Foreskin melanocyte (primary cell): ENCODE measurements at places on chromosomes 1 and 21.
A peak's percentile ranks its signal among the peaks of the same experiment; 100 is the strongest.

DNA sequence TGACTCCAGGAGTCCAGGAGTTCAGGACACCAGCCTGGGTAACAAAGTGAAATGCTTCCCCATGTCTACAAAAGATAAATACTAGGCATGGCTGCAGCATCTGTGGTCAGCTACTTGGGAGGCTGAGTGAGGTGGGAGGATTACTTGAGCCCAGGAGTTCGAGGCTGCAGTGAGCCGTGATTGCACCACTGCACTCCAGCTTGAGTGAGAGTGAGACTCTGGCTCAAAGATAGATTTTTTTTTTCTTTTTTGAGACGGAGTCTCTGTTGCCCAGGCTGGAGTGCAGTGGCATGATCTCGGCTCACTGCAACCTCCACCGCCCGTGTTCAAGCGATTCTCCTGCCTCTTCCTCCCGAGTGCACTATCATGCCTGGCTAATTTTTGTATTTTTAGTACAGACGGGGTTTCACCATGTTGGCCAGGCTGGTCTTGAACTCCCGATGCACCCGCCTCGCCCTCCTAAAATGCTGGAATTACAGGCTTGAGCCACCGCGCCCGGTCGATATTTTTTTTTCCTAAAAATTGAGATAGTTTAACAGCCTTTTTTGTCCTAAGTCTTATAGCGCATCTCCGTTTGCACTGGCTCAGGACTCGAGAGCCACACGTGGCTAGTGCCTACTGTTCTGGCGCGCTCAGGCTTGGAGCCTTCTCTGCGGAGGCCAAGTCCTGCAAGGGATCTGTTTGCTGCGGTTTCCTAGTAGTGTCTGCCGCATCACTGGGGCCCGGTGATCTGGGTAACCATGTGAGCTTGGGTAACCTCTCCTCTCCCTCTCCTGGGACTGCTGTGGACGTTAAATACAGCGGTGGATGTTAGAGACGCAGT, 1.0 kb upstream of the MFN2 start:
- no peak for DNase-seq

DNA sequence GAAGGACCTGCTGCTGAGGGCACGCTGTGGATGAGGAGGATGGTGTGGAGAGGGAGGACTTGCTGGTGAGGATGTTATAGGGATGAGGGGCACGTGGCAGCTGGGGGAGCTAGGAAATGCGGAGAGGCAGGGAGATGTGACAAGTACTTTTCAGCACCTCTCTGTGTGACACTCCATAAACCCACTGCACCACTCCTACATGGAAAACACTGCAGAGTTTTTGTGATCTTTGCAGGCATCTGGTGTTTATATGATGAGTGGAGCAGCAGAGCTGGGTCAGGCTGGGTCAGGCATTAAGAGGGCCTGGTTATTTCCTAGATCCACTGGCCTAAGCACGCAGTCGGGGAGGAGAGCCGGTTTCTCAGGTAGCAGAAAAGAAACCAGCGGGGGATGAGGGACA, 167.3 kb upstream of the COA6 start:
- DNase-seq = no peak

DNA sequence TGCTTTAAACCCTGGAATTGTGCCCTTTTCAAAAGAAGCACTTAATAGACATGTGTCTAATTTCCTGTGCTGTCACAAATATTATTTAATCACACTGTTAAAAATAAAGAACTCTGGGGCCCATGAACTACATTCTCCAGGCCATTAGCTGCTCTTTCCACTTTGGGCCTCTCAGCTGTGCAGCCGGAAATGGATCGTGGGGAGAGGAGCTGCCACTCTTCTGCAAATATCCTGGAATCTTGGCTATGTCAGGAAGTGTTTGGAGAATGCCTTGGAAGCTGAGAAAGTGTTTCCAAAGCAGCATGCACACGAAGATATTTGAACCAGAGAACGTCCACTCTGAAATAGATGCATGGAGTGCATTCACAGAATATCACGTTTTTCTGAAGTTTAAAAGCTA, 27.5 kb upstream of the VPS26C start:
- no peak for DNase-seq

DNA sequence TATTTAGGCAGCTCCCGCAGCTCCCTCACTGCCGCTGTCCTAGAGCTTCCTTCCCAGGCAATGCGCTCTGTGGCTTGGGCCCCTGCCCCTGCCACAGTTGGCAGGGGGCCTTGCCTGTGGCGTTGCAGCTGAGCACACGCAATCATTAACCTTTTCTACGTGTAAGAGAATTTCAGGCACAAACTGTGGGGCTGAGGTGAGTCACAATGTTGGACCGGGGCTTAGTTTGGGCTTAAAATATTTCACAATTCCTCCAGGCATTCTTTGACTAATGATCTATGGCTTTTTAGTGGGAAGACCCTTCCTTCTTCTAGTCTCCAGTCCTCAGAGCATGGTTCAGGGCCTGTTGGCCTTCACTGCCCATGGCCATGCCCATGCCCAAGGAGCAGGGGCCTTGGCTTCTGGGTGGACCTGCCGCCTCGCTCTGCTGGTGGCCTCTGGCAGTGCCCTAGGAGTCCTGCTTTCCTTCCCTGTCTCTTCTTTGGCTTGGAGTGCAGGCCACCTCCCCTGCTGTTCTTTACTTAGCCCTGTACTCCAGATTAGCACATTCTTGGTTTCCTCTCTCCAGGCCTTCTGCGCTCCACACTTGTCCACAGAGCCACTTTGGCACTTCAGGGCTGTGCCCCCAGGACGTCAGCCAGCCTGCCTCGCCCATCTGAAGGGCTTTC, 39.2 kb downstream of the MAPKAPK2 start:
- no peak for DNase-seq

DNA sequence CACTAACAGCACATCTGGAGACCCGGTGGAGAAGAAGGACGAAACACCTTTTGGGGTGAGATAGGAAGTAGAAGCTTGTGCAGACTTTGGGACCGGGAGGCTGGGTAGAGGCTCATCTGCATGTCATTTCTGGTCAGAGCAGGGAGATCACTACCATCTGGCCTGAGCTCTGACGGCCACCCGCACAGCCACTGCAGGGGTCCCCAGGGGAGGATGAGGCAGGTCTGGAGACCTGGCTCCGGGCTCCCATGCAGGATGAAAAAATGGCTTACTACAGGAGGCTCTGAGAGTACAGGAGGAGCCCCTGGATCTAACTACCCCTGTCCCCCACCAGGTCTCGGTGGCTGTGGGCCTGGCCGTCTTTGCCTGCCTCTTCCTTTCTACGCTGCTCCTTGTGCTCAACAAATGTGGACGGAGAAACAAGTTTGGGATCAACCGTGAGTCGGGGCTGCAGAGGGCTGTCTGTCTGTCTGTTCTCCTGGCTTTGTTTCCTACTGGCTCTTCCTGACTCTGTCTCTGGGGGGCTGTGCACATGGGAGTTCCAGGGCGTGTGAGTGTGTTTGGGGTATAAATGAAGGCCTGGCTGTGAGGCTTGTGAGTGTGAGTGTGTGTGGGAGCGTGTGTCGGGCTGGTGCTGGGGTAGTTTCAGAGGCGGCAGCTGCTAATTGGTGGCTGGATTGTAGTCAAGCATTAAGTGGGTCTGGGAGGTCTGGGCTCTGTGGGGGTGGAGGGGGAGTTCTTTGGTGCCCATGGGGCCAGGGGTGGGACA, 14.1 kb downstream of the NTRK1 start:
- no peak for DNase-seq

GRCh38 chr1:174358344-174358743, 89.4 kb upstream of the GPR52 start:
- DNase-seq = no peak

GRCh38 chr1:21651214-21652042, 17.7 kb downstream of the RAP1GAP start:
- DNase-seq = no peak

DNA sequence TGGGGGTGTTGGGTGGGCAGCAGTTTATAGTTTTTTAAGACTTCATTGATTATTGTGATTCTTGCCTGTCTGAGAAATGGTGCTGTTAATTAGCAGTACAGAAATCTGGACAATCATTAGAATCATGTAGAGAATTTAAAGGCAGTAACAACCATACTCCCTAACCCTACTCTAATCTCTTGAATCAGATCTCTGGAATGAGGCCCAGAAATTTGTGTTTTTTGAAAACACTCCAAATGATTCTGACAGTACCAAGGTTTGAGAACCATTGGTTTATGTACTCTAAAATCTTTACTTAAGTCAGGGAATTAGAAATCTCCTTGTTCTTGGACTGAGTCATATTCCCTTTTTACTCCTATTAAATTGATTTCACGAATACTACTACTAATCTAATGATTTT, 24.0 kb downstream of the FNBP1L start:
- no peak for DNase-seq

GRCh38 chr1:192732787-192733186, 76.1 kb upstream of the RGS2 start:
- DNase-seq = no peak

- DNase-seq = peak; percentile 29
Measured at GRCh38 chr1:189374816-189375215, 1102.8 kb downstream of the BRINP3 start.

GRCh38 chr21:45987121-45987711, 5.6 kb downstream of the COL6A1 start:
- DNase-seq = no peak

DNA sequence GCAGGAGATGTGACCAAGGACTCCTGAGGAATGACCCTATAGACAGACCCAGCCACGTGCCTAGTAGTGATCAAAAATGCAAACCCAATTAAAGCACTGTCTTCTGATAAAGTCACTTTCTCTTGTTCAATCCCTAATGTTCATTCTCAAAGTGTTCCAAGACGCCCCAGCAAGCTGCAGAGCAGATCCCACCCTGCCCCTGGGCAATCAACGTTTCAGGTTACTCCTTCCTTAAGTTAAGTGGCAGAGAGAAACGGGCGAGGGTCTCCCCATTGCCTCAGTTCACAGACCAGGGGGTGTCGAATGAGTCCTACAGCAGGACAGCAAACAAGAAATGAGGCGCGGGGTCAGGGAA, 699 bp upstream of the RGS2 start:
- DNase-seq = peak; percentile 15

DNA sequence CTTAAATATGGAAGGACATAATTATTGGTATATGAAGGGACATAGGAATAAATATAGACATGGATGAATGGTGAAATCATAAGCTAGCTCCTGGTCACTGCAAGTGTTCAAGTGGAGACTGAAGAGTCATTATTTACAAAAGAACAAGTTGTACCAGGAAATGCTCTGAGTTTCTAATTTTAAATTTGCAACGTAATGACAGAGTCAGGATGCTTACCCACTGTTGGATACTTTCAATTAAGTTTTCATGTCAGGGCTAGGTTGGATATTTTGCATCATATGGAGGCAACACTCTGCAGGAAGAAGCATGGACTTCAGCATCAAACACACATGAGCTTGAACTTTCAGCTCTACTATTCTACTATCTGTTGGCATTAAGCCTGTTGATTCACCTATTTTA, 499.6 kb upstream of the C1orf87 start:
- DNase-seq = no peak

DNA sequence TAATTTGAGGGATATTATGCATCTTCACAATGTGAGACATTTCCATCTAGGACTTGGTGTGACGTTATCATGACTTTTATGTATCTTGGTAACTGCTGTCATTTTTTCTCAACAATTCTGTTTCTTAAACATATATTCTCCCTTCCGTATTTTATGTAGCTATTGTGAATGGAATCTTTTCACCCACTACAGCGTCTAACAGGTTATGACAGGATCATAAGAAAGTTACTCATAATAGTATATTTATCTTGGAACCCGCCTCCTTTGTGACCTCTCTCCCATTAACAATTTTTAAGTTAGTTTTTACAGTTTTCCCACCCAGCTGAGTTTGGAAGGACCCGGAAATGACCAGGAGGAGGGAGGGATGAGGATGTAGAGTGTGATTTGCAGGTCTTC, 6.8 kb upstream of the DMRTA2 start:
- DNase-seq = no peak

DNA sequence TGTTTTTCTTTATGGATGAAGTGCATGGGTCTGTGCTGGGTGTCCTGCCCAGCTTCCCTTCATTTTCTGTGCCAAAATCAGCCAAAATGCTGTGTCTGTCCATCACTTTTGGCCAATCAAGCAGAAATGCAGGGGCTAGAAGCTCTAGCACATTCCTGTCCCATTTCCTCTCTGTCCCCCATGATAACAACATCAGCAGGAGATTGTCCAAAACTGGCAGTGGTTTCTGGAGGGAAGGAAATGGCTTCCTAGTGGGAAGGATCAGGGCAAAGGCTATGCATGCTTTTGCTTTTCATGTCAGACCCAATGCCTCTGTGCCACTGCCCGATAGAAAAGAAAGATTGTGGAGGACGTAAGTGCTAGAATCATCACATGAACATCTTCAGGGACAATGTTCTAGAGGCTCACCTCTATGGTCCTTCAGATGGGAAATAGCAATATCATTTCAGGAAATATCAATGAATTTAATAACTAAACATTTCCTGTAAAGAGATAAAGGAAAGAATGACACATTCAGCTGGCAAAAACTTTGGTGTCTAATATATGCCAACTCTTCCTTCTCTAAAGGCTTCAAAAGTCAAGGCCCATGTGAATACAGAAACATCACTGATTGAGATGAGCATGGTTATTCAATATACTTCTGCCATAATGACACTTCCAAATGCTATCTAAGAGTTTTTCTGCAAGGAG, 107.5 kb downstream of the SETD4 start:
- DNase-seq = no peak

DNA sequence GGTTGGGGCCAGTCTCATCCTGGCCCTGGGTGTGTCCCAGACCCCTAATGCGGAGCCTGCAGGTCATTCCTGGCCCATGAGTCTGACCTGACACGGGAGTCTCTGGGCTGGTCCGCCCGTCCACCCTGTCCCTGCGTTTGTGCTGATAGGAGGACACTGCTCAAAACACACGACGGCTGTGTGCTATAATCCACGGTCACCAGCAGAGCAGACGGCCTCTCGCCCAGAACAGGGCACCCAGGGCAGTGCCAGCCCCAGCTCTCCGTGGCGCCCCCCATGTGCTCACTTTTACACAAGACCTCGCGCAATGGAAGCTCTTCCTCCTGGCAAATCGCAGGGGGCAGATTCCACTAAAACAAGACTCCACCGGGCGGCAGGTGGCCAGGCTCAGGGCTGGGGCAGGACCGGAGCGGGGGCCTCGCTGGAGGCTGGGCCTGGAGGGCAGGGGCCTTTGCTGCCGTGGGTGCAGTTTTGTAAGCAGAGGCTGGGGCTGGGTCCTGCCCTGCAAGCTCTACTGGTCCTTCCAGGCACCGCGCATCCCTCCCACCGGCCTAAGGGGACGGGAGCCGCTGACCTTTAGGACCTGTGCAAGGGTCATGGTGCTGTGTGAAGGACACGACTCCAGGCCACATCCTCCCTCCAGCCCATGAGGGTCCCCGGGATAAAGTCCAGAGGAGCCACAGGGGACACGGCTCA, 10.6 kb upstream of the SLC19A1 start:
- DNase-seq = no peak

- no peak for DNase-seq
Measured at GRCh38 chr1:221696718-221697461, 45.0 kb downstream of the DUSP10 start.

DNA sequence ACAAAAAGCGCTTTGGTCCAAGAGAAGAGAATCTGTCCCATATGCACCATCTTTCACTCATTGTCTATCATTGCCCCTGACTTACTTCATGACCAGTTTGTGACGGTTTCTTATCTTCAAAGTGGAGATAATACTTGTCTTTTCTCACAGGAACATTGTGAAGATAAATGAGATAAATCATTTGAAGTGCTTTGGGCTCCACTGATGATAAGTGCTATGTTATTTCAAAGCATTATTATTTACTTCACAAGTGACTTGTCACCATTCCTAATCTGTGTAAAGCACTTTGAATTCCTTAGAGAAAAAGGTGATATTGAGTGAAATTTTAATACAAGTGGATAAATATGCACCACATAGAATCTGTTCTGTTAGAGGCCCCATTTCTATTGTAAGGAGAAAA, 731.6 kb upstream of the PTBP2 start:
- no peak for DNase-seq

GRCh38 chr1:95257758-95258157, 23.7 kb downstream of the RWDD3 start:
- no peak for DNase-seq

GRCh38 chr1:116738673-116739370, 15.4 kb upstream of the CD2 start:
- no peak for DNase-seq
